Vagina (tissue), 2 donors: ENCODE measurements at places on chromosomes 12 and 14.

- DNase-seq = no peak
Measured at GRCh38 chr12:109734219-109735000, 20.8 kb downstream of the FAM222A start.

DNA sequence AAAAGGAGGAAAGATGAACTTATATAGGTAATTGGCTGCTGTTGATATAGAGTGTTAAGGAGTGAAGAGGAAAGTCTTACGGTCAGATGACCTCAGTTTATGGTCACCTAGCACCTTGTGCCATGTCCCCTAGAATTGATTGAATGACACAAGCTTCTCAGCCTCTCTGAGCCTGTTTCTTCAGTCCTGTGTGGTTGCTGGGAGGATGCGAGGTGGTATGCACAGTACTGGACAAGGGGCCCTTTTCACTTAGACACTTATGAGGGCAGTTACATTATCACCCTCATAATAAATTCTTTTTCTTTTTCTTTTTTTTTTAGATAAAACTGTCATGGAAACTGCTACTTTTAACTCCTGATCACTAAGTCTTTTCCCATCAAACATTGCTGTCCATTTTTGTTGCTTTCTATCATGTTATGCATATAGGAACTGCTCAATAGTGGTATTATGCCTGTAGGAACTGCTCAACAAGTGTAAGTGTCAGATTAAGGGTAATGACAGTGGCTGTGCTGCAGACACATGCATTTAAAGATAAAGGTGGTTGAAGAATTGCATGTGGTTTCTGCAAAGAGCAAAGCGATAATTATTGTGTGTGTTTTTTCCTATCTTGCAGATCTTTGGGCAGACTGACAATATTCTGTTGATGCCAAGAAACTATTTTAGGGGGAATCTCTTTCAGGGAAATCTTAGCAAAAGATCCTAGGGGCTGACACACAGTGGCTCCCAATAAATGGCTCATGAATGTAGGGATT, 11.6 kb downstream of the ANO6 start:
- DNase-seq = no peak

DNA sequence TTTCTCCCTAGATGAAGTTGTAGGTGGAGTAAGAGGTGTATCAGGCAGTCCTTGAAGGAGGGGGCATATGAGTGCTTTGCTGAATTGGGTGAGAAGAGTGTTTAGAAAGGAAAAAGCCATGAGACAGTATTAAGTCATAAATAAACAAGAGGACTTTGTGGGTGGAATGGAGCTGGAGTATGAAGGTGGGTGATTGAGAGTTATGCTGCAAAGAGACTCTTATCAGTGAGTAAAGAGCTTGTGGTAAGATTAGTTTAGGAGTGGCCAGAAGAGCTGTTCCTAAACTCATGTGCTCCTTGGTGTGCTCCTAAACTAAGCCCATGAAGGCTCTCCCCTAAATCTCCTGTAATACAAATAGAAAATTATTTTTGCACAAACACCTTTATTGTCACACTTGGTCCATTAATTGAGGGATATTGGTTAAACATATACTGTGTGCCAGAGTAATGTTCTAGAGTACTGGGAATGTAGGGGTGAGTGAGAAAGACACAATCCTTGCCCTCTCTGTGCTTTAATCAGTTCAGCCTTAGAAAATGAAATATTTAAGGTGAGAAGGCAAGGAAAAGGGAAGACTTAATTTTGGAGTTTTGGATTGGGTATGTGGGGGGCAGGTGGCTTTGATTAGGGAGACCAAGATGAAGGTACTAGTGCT, 9.8 kb downstream of the CHPT1 start:
- DNase-seq = no peak

DNA sequence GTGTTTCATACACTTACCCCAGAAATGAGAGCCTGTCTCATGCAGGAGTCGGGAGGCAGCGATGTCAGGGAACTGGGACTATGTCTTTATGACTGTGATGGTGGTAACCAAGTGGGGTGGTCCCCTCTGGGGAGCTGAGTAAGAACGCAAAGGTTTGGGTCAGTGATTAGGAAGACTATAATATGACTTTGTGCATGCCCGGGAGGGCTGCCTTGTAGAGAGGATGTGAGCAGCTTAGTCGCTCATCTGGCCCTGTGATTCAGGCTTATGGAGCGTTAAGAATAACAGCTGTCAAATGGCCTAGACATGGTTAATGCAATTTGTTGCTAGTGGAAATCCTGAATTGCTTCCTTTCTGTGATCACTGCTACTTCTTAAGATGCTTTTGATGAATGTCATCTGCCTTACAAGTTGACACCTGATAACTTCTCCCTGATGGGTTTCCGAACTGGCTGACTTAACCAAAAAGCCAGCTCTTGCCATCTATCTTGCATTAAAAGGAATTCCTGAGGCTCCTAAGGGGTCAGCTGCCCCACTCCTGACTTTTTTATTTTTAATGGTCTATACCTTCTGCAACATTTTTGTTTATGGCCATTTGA, 35.4 kb upstream of the AACS start:
- DNase-seq = no peak

DNA sequence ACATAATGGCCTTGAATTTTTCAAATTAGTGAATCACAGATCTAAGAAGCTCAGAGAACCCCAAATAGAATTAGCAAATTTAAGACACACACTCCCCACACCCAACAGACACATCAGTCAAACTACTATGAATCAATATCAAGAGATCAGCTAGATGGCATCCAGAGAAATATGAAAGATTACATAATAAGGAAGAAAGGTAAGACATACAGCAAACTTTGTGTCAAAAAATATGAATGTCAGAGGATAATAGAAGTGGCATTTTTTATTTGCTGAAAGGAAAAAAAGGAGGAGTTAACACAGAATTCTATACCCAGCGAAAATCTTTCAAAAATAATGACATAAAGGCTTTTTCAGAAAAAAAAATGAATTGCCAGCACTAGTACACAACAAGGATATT, 110.5 kb upstream of the COCH start:
- no peak for DNase-seq

- DNase-seq = no peak
Measured at GRCh38 chr12:107429006-107429705, 256.4 kb upstream of the PWP1 start.

DNA sequence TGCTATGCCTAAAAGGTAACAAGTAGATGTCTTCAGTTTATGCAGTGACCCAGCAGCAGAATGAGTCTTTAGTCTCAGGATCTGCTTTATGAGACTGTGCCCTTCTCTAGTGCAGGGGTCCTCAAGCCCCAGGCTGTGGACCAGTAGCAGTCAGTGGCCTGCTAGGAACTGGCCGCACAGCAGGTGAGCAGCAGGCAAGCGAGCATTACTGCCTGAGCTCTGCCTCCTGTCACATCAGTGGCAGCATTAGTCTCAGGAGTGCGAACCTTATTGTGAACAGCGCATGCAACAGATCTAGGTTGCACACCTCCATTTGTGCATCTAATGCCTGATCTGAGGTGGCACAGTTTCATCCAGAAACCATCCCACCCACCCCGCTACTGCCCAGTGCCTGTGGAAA, 38.4 kb downstream of the LRP6 start:
- DNase-seq = no peak

DNA sequence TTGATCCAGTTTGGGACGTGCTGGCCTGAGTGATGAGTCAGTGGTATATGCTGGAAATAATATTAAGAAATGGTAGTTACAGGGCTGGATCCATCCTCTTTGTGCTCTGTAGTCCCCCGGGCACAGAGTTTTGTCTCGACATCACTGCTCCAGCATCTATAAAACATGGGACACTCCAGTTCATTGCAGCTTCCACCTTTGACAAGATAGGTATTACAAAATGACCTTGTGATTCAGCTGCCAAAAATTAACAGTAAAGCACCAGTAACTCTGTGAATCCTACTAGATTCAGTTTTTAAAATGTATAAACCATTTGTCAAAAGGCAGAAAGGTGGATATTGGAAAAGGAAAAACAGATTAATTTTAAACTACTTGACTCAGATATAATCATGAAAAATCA, 14.6 kb upstream of the GNG2 start:
- no peak for DNase-seq

DNA sequence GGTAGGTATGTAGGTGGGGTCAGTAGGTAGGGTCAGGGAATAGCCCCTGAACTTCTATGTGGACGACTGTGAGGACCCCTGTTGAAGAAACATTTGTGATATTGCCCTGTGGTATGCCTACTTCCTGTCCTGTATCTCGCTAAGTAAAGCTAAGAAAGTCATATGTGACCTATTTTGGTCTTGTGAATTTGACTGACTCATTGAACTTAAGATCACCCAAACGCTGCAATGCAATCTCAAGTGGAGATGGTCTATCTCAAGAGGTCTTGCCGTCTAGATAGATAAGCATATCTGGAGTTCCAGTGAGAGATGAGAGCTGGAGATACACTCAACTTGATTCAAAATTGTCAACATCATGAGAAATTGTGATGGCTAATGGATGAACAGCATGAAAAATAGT, 73.8 kb downstream of the TRAFD1 start:
- DNase-seq = no peak

GRCh38 chr14:58166005-58166983, 14.3 kb upstream of the ARMH4 start:
- DNase-seq = no peak

DNA sequence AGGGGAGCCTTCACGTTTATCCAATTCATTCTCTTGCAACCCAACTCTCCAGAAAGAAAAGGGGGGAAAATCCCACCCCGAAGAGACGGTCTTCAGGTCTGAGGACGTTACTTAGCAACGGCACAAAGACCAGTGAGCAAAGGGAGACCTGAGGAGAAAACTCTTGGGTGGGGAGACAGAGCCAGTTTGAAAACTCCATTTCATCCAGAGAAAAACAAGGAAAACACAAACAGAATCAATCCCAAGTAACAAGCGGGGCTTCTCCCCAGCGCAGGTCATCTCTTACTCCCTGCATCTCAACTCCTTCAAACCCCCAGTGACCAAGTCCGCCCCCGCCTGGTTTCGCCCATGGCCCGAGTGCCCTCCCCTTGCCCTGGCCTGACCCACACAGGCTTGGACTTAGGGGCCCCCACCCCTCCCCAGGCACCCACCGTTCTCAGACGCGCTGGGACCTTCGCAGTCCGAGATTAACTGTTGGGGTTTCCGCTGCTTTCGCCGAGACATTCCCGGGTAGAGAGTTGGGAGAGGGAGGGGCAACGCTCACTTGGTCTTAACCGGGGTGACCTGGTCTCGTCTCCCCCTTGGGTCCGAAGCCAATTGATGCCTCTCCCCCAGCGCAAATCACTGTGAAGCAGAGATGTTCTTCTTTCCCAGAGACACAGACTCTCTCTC, 10.4 kb upstream of the SALL2 start:
- DNase-seq = no peak

DNA sequence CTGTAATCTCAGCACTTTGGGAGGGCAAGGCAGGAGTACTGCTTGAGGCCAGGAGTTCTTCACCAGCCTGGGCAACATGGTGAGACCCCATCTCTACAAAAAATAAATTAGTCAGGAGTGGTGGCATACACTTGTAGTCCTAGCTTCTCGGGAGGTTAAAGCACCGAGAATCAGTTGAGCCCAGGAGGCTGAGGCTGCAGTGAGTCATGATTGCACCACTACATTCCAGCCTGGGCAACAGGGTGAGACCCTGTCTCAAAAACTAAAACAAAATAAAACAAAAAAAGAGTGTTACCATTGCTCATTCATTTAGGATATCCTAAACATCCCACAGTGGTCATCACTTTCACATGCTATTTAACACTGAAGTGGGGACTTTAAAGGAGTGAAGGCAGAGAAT, 7.8 kb downstream of the NEK9 start:
- DNase-seq = no peak

DNA sequence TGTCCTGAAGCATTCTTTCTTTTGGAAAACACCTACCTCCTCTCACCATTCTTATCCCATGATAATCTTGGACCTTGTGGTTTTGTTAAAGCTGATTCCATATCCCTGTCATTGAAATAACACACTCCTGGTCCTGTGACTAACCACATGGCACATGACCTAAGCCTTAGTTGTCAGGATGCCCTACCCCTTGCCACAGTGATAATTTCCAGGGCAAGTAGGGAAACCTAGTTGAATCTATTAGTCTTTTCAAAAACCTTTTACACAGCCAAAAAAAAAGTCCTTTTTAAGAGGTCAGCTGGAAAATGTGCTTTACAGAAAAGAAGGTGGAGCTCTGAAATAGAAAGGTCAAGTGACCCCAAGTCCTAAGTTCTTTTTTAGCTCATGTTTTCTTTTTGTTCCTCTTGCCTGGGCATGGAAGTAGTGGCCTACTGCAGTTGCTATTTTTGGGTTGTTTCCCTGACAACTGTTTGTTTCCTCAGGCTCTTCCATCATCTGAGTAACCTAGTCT, 608.4 kb downstream of the LRFN5 start:
- no peak for DNase-seq

- no peak for DNase-seq
Measured at GRCh38 chr12:132379576-132379975, 50.2 kb upstream of the GALNT9 start.

DNA sequence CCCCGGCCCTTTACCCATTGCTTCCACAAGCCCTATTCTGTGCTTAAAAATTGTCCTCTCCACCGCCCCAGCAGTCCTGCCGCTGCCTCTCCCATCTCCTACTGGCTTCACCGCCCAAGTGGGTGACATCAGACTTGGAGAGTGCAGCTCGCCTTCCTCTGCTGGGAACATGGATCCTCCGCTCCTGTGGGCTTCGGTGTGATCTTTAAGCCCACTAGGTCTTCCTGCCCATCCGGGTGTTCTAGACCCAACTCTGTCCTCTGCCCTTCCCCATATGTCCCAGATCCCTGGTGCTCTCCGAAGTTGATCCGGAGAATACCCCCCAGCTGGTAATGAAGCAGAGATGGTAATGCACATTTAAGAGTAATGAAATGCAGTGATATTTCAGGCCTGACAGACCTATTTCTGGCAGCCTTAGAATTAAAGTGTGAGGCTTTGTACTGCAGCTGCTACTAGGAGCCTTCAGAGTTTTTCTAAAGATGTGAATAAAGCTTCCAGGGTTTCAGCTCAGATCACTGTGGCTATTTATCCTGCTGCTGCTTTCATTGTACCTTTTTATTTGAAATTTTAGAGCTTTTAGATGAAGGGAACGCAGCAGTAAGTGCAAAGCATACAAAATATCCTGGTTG, 22.9 kb upstream of the CTDSP2 start:
- no peak for DNase-seq

DNA sequence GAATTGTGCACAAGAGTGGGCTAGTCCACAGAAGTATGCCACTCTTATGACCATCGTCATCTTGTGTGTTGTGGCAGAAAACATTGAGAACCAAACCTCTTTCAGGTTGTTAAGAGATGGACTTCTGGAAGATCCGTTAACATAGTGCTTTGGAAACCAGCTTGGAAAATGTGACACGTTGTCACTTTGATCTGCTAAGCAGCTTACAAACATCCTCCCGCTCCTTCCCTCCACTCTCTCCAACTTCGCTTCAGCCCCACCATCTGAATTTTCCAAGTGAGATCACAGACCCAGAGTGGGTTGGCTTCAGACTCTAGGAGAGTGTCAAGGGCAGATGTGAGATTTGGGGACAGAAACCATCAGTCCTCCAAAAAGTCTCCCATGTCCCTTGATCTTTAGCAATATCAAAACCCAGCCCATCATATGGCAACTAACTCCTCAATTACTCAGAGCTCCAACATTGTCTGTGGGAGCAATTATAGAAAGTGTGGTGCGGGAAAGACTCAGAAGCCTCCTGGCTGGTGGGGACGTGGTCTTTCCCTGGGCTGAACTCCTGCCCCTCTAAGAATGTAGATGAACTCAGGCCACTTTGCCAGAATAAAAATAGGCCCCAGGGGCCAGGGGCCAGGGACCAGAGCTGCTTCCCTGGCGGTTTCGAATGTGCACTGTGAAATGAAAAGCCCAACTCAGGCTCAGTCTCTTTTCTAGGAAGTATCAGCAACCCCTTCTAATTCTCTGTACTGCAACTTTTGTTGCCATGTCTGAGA, 129.5 kb downstream of the SLC38A6 start:
- DNase-seq = no peak
